ENCODE measurements at places on chromosomes 7 and 10.

- no peak for DNase-seq
These were observed 180.6 kb upstream of the AGR3 start for GRCh38 chr7:17062151-17063044.

DNA sequence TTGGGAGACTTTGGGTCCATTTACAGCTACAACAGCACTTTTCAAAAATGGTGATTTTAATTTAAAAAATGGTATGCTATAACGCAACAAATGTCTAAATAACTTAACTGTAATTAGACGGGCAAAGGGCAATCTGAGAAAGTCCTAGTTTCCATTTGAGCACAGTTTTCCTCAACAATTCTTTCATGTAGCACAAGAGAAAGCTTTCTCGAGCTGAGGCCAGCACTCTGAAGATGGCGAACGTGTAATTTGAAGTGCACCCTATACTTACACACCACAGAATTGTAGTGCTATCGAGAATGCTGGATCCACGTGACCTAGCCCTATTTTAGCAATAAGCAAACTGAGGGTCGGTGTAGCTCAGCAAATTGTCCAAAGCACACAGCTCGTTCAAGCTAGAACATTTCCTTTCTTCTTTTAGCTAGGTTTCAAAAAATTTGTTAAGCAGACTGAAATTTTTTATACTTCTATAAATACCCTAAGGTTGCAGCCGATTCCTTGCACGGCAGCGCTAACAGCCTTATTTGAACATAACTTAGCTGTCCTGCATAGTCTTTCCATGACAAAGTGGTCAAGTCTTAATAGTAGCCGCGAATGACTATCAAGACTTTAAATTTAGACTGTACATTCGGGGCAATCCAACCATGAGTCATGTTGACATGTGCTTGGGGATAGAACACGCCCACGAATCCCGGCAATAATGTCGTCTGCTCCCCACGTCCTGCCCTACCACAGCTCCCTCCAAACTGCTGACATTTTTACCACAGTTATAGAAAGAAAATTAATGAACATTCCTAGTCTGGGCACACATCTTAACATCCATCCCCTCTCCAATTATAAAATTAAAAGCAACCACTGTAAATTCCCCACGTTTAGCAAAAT, 10.0 kb downstream of the KLF6 start:
- peak; percentile 34 for DNase-seq

DNA sequence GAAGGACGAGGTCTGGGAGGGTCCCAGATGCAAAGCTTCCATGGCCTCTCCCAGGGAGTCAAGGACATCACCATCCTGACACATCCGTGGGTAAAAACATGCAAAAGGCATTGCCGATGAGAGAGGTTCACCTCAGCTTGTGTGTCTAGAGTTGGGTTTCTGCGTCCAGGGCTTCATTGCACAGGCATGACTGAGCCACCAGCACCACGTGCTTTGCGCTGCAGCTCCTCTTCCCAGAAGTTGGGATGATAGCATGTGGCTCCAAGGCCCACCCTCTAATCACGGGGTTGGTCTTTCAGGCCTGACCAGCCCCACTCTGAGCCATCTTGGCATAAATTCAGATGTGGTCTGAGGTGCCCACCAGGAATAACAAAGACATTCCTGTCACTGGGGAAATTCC, 7.1 kb upstream of the RASGEF1A start:
- DNase-seq: no peak

DNA sequence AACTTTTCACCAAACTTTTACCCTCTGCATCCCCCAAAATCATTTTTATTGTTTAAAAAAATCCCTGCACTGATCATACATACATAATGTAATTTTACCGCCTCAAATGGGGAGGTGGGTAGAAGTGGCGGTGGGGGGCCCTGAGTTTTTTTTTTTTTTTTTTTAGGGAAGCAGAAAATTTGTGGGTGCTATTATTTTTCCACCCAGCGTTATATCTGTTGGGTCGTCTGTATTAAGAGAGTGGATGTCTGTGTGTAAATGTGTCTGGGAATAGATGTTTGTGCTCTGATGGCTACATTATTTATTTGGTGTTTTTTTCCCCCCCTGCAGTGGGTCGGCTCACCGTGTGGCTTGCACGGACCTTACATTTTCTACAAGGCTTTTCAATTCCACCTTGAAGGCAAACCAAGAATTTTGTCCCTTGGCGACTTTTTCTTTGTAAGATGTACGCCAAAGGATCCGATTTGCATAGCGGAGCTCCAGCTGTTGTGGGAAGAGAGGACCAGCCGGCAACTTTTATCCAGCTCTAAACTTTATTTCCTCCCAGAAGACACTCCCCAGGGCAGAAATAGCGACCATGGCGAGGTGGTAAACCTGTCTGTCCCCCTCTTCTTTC, 438 bp downstream of the ARID5B start:
- no peak for DNase-seq

GRCh38 chr10:96721207-96721572, 876 bp upstream of the PIK3AP1 start:
- DNase-seq: no peak

DNA sequence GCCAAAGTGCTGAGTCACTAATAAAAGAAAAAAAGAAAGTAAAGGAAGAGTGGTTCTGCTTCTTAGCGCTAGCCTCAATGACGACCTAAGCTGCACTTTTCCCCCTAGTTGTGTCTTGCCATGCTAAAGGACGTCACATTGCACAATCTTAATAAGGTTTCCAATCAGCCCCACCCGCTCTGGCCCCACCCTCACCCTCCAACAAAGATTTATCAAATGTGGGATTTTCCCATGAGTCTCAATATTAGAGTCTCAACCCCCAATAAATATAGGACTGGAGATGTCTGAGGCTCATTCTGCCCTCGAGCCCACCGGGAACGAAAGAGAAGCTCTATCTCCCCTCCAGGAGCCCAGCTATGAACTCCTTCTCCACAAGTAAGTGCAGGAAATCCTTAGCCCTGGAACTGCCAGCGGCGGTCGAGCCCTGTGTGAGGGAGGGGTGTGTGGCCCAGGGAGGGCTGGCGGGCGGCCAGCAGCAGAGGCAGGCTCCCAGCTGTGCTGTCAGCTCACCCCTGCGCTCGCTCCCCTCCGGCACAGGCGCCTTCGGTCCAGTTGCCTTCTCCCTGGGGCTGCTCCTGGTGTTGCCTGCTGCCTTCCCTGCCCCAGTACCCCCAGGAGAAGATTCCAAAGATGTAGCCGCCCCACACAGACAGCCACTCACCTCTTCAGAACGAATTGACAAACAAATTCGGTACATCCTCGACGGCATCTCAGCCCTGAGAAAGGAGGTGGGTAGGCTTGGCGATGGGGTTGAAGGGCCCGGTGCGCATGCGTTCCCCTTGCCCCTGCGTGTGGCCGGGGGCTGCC, at the start of gene IL6:
TSS of gene IL6 (plus strand) at position 294 of the 807 bp plus-strand sequence. CDS start at position 357, 63 bp downstream.
- DNase-seq: peak; percentile 46

DNA sequence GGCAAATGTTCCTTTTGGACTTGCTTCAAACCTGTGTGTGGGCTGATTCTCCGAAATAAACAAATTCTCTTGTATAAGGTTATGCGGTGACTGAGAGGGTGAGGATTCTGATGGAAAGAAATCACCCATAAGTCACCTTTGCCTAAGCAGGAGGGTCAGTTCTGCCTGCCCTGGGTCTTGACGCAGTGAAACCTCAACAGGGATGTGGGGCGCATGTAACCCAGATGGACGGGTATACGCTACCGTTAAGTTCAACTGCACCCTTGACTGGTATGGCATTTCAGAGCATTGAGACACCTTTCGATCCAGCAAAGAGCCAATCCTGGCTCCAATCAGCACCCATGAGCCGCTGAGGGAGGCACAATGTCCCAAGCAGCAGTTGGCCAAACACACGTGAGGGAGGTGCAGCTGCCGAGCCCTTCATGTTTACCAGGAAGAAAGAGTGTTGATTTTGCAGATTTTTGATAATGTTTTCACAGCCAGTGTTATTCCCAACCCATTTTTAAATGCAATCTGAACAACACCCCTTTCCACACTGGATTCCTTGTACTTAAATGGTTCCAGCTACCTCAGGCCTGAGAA, 48.1 kb downstream of the SORBS1 start:
- DNase-seq: no peak

DNA sequence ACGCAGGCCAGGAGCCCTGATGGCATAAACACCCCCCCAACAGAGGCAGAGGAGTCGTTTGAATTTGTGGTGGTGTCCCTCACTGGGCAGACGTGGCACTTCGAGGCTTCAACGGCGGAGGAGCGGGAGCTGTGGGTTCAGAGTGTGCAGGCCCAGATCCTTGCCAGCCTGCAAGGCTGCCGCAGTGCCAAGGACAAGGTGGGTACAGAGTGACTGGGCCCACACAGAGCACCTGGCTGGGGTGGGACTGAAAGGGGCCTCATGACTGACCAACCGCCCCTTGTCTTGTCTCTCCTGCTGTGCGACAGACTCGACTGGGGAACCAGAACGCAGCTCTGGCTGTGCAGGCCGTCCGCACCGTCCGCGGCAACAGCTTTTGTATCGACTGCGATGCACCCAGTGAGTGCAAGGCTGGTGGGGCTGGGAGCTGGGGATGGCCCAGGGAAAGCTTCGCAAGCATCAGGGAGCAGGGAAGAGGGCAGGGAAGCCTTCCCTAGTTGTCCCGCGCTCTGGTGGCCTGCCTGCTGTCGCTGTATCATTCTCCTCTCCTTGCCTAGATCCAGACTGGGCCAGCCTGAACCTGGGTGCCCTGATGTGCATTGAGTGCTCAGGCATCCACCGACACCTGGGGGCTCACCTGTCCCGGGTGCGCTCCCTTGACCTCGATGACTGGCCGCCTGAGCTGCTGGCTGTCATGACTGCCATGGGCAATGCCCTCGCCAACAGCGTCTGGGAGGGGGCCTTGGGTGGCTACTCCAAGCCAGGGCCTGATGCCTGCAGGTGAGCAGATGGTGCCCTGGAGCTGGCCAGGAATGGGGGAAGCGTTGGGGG, 25.4 kb downstream of the GBX1 start:
- no peak for DNase-seq

Measured in NB4 (cell line).